Mononuclear cell (primary cell): ENCODE measurements at places on chromosomes 16 and 17. TPM values are rescaled to one million over a fixed set of nuclear protein-coding genes. Genes with fewer than 3 reads are reported as not detected.

CCT6B gene
- 2.8 TPM for total RNA-seq

ICAM2 gene
- 40.1 TPM for total RNA-seq

FKBP10 gene
- total RNA-seq, result 0.21 TPM

SOX15 gene
- 0.52 TPM for total RNA-seq

KRT28 gene
- not detected for total RNA-seq

TOB1 gene
- total RNA-seq, result 86.2 TPM

TEX19 gene
- total RNA-seq, result not detected
